ENCODE measurements at places on chromosomes 16 and 17.
A peak's percentile ranks its signal among the peaks of the same experiment; 100 is the strongest.

GRCh38 chr16:87945351-87946042 lies 5.7 kb upstream of the BANP start:
- peak; percentile 93 for DNase-seq

- DNase-seq = no peak
Measured at GRCh38 chr17:81231121-81231645, 7.7 kb downstream of the TEPSIN start.

- DNase-seq = no peak
Measured at GRCh38 chr17:44348234-44348987, 3.3 kb downstream of the GRN start.

DNA sequence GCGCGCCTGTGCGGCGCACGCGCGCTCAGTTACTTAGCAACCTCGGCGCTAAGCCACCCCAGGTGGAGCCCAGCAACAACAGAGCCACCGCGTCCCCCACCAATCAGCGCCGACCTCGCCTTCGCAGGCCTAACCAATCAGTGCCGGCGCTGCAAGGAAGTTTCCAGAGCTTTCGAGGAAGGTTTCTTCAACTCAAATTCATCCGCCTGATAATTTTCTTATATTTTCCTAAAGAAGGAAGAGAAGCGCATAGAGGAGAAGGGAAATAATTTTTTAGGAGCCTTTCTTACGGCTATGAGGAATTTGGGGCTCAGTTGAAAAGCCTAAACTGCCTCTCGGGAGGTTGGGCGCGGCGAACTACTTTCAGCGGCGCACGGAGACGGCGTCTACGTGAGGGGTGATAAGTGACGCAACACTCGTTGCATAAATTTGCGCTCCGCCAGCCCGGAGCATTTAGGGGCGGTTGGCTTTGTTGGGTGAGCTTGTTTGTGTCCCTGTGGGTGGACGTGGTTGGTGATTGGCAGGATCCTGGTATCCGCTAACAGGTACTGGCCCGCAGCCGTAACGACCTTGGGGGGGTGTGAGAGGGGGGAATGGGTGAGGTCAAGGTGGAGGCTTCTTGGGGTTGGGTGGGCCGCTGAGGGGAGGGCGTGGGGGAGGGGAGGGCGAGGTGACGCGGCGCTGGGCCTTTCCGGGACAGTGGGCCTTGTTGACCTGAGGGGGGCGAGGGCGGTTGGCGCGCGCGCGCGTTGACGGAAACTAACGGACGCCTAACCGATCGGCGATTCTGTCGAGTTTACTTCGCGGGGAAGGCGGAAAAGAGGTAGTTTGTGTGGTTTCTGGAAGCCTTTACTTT lies at the start of gene UBB:
Gene UBB (plus strand): TSS at position 452 of the 856 bp plus-strand sequence. CDS start 817 bp downstream, outside the sequence.
- peak; percentile 96 for DNase-seq

- no peak for DNase-seq
Measured at GRCh38 chr16:27237219-27238015, 31.2 kb downstream of the NSMCE1 start.

- no peak for DNase-seq
Measured at GRCh38 chr17:27429666-27430382, 26.4 kb upstream of the KSR1 start.

- no peak for DNase-seq
Measured at GRCh38 chr17:74253036-74253435, 21.0 kb upstream of the DNAI2 start.

DNA sequence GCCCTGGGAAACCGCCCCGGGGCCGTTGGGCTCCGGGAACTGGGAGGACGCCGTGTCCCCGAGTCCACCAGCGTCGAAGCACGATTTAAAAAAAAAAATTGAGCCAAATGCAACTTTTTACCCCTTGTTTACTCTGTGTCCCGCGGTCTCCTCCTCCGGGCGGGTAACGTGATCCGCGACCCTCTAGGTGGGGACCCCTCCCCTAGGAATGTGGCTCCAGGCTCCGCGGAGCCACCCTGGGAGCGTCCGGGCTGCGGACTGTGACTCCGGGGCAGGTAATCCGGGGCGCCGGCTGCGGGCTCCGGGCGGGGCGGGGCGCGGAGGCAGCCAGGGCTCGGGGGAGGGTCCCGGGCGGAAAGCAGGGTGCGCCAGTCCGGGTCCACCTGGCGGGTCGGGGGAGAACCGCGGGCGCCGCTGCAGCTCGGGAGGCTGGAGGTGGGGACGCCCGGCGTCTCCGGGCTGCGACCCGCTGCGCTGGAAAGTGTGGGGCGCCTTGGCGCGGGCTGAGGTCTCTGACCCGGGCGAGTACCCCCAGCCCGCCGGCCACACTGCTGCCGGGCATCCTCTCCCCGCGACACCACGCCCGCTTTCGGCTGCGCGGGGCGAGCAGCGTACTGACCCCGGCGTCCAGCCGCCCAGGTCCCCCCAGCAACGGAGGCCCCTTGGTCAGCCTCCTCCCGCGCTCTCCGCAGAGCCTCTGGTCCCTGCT lies 852 bp upstream of the HELZ start:
- peak; percentile 14 for DNase-seq

DNA sequence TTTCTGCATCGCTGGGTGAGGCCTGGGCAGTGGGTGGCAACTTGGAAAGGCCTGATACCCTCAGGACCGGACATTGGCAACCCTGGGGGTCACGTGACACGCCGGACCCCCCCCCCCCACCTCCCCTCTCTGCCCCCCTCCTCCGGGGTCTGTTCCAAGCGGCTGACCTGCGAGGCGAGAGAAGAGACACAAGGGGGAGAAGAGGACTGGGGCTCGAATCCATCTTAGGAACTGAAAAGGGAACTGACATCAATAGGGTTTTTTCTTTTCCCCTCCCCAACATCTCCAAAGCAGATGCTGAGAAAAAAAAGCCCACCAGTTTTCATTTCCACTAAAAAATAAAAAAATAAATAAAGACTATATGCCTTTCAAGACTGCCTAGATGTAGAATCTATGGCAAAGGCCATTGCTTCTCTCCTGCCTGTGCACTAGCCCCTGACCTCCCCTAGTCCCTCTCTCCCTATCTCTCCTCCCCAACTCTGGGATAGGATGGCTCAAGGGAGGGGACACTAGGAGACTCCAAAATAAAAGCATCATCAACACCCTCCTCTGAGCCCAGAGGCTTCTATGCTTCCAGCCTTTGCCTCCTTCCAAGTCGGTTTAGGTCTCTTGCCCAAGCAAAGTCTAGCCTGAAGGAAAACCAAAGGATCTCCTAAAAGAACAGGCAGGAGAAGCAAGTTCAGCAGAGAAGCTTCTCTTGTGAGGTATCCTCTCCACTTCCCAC lies 7.7 kb upstream of the HOXB2 start:
- DNase-seq = no peak

DNA sequence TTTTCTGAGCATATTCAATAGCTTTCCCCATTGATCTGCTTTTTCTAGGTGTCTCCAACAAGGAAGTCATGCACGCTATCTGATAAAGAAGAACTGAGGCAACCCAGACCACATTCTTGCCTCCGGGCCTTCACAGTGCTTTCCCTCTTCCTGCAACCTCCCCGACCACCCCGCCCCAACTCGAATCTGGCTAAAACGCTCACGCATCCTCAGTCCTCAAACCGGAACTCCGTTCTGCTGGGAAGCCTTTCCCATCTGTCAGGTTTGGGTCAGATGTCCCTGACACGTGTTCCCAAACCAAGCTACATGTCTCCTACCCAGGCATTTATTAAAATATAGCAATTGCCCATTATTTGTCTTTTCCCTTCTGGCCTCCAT lies 112.7 kb downstream of the VPS53 start:
- no peak for DNase-seq

GRCh38 chr17:60947100-60947499 lies 269.4 kb downstream of the BCAS3 start:
- no peak for DNase-seq

- no peak for DNase-seq
Measured at GRCh38 chr16:1670866-1671265, 7.2 kb upstream of the JPT2 start.

- no peak for DNase-seq
Measured at GRCh38 chr16:75644240-75645012, 3.0 kb downstream of the KARS1 start.

DNA sequence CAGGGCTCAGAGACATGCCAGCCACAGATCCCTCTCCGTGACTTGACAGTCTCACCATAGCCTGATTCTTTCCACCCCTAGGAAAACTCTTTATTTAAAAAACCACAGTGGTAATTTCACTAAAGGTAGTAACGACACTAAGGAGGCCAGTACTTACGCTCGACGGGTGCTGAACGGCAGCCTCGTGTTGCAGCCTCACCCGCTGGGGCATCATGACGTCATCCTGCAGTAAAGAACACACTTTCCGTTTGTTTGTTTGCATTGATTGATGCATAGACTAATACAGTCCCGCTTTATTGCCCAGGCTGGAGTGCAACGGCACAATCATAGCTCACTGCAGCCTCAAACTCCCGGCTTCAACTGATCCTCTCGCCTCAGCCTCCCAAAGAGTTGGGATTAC lies 65.1 kb upstream of the METRNL start:
- peak; percentile 58 for DNase-seq

DNA sequence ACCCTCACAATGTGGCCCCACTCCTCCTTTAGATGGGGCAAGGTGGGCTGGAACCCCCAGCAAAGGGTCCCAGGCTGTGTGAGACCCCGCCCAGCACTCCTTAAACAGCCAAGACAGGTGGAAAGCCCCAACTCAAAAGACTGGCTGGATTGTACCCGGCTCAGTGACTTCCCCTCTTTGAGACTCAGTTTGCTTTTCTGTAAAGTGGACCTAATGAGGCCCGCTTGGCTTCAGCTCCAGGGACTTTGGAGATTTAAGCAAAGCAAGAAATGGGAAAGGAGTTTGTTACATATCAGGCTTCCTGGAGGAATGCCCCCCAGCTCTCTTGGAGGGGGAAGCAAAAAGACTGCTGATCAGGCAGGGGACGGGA lies 39.3 kb downstream of the SNX20 start:
- DNase-seq = no peak

GRCh38 chr16:85628645-85629044 lies 15.5 kb downstream of the GSE1 start:
- no peak for DNase-seq

GRCh38 chr16:75087375-75087979 lies 29.1 kb downstream of the LDHD start:
- peak; percentile 63 for DNase-seq

- DNase-seq = no peak
Measured at GRCh38 chr17:61201211-61201610, 198.4 kb upstream of the TBX2 start.

GRCh38 chr16:89969741-89970410 lies 21.3 kb downstream of the DEF8 start:
- DNase-seq = no peak

GRCh38 chr16:84597931-84598351 lies 19.9 kb downstream of the COTL1 start:
- DNase-seq = no peak

- DNase-seq = no peak
Measured at GRCh38 chr16:54341892-54342776, 55.5 kb upstream of the IRX3 start.

DNA sequence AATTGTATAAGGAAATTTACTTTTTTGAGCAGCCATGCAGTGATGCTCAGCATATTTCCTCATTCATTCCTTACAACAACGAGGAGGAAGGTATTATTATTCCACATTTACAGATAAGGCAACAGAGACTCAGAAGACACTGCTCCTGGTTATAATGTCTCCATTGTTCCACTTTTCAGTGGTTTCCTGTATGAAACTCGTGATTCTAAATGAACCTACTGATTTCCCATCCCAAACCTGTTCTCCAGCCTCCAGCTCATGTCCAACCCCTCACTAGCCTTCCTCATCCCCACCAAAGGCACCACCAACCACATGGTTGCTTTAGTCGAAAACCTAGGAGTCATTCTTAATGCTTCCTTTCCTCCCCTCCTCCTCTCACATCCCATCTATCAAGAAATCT lies 12.5 kb upstream of the ERCC4 start:
- no peak for DNase-seq

- DNase-seq = no peak
Measured at GRCh38 chr17:27947005-27947406, 53.8 kb upstream of the LYRM9 start.

- no peak for DNase-seq
Measured at GRCh38 chr16:84368308-84368996, at the start of gene ATP2C2. Gene ATP2C2 (plus strand): TSS chr16:84368538. CDS start chr16:84368616, 78 bp downstream.

DNA sequence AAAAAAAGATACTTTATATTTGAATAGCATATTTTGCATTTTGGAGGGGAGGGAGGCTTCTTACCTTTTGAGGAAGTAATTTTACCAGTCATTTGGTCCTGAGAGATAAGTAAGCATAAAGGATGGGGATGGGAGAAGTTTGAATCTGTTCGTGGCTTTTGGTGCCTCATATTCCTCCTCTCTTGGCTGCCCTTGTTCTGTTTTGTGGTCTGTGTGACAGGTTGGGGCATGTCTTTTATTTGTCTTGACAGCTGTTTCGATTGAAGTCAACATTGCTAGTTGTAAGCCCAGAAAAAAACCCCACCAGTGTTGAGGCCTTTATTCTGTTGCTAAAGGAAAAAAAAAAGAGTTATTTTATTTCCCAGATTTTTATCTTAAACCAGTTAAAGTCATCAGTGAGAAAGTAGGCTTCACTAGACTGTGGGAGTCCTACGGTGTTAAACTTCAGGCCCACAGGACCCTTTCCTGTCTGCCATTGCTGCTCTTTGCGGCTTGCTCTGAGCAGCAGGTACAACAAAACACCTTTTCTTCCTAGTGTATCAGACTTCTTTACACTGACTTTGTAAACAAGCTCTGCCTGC lies 11.4 kb downstream of the SLC7A6 start:
- DNase-seq = no peak

GRCh38 chr17:62080647-62081046 lies 15.6 kb upstream of the MED13 start:
- no peak for DNase-seq

GRCh38 chr17:74394977-74395376 lies 27.7 kb downstream of the GPR142 start:
- DNase-seq = no peak

DNA sequence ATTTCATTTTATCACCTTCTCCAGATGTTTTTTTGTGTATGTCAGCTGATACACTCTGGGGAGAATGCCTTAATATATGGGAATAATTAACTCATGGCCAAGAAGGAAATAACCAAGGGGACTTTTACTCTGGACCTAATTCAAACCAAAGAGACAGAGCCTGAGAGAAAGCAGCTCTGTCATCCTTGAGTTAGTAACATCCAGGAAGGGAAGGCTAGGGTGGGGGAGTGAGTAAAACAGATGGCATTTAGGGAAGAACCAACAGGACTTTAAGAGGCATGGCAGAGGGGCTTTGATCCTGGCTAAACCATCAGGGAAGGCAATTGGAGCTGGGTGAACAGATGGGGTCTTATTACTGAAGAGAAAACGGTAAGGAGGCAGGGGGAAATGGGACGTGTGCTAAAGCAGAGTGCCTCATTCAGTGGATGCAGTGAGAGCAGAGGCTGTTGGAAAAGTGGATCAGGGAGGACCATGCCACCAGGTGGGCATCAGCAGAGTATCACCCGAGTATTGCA lies 2.5 kb upstream of the SMPD3 start:
- no peak for DNase-seq

- no peak for DNase-seq
Measured at GRCh38 chr16:68003031-68003430, 3.7 kb upstream of the DPEP2 start.

Data from NCI-H1436 (cell line).